ENCODE measurements at places on chromosomes 5 and 9. TPM values are rescaled to one million over a fixed set of nuclear protein-coding genes. Genes with fewer than 3 reads are reported as not detected.

Gene FAM13B
- 7.9 TPM for total RNA-seq

GRCh38 chr9:124098141-124098905, 86.8 kb downstream of the LHX2 start:
- DNase-seq: no peak

Gene MRPS2
- 63.9 TPM for total RNA-seq

GRCh38 chr5:175629261-175629660, 28.6 kb upstream of the HRH2 start:
- DNase-seq: no peak

- DNase-seq: no peak
These were observed 232.0 kb downstream of the RFK start for GRCh38 chr9:76162086-76162730.

Gene NR6A1
- total RNA-seq: 2.2 TPM

DNA sequence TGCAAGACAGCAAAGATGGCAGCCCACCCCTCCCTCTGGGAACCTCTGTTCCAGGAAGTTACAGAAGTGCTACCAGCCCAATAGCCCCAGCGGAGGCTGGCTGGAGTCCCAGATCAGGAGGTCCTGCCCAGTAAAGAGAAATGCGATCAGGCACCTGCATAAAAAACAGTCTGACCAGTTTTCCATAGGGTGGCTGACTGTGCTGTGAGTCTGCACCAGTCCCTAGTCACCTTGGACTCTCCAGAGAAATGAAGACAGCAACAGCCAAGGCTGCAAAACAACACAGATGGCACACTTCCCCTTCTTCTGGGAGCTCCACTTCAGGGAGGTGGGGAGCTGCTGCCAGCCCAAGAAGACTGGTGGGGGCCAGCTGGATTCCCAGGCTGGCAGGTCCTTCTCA, 265.5 kb upstream of the PCSK5 start:
- no peak for DNase-seq

Gene LAMC3
- 0.07 TPM for total RNA-seq

DNA sequence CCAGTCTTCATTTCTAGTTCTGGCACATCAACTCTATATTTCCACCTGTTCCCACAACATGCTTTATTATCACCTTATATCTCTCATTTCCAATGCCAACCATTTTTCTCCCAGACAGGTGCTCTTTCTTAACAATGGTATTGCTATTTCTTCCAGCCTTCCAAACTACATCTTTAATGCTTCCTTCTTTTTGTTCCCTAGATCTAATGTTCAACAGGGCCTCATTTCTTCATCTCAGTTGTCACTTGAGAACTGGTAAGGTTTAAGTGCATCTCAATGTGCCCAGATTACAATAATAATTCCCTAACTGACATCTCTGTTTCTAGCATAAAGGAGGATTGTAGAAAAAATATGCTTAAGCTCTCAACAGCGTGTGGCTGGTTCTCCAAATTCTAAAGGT, 272.6 kb downstream of the COX7C start:
- DNase-seq: no peak

GRCh38 chr5:53381-54174, 38.4 kb upstream of the PLEKHG4B start:
- no peak for DNase-seq

DNA sequence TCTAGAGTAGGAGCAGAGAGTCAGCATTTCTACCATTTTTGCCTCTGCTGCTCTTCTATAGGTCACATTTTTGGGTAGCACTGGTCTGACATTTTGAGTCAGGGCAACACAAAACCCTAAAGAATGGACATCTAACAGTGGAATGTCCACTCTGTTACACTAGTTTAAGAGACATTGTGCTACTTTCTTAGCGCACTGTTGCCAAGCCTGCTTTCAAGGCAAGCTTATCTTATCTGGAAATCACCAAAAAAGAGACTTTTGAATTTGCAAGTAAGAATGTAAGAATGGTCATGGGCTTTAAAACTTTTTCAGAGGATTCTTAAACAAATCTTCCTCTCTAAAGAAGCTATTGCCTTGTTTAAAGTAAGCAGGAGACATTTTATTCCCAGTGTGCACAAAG, 73.0 kb upstream of the STARD4 start:
- no peak for DNase-seq

GRCh38 chr5:14449052-14449661, 132.4 kb upstream of the OTULINL start:
- DNase-seq: peak; percentile 74

DNA sequence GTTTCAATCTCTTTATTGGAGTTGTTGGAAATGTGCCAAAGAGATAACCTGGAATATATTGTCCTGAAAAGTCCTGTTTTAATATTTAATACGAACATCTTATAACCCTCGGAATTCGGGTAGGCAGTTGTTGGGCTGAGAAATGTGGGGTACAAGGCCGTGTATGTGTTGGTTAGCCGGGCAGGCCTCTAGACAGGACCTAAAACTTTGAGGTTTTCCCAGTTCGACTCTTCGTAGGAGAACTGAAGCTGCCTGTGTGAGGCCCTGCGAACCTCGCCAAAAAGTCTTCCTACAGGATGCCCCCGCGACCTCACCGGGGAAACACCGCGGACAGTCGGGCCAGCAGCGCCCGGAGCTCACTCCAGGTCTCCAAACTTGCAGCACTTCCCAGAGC, 583 bp upstream of the TJP2 start:
- DNase-seq: no peak

DNA sequence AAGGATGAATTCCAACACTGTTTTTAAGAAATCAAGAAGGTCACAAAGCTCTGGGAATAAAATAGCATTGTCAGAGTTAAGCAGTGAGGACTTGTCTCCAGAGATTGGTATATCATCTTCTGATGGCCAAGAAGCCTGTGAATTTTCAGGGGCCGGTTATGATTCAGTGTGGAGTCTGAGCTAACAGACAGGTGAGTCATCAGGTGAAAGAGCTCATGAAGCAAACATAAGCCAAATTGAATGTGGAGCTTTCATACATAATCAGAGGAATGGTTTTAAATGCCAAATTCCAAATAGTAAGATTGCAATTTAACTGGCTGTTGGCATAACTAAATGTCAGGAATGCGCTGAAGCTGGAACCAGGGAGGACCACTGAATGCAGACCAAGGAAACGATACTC, 494.2 kb downstream of the MTRR start:
- DNase-seq: no peak

DNA sequence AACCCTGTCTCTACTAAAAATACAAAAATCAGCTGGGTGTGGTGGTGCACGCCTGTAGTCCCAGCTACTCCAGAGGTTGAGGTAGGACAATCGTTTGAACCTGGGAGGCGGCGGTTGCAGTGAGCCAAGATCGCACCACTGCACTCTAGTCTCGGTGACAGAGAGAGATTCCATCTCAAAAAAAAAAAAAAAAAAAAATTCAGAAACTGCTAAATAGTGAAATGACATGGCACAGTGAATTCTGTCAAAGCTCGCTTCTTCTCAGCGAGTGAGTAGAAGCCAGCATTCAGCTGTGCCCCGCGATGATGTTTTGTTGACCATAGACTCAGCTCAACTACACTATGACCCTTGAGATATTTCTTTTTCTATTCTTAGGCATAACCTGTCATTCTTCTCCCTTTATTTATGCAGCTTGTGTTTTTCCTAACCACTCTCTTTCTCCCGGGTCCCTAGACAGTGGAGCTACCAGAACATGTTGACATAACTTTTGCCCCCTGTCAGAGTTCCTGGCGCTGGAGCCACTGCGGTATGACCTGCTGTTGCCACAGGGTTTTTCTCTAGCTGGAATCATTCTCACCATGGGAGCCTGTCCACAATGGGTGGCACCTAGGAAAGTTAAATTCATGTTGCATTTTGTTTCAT, 13.5 kb upstream of the IQGAP2 start:
- DNase-seq: no peak

DNA sequence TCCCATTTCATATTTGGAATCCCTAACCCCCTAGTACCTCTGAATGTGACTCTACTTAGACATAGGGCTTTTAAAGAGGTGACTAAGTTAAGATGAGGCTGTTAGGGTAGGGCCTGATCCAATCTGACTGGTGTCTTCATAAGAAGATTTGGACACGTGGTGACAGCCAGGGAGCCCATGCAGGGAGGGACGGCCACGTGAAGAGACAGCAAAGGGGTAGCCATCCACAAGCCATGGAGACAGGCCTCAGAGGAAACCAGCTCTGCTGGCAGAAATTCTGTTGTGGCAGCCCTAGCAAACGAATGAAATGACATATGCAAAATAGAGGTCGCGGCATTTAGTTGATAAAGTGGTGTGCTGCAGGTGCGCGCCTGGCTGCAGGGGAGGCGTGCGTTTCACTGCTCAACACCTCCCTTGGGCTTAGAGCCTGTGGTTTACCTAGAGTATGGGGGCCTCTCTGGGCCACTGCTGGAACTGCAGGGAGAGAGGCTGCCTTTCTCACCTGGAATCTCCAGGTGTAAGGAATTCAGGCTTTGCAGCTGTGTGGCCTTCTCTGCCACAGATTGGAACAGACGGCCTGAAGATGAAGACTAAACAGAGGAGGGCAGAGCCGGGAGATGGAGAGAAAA, 7.1 kb upstream of the AFAP1L1 start:
- no peak for DNase-seq

GRCh38 chr9:21031808-21032183, 356 bp upstream of the HACD4 start:
- no peak for DNase-seq

DNA sequence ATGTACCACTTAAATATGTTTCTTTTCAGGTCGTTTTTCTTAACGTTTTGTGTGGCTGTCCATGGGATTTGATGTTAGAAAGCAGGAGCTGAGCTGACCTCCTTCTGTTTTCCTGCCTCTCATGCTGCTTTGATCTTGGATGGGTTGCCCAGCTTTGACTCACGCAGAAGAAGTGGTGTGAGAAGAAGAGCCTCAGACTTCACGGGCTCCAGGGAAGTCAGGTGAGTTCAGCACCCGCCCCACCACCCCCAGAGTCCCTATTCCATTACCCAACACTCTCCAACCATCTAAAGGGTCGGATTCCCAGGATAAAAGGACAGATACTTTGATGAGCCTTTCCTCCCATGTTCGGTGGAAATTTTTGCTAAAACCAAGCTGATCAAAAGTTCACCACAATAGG, 373.4 kb downstream of the IRX2 start:
- DNase-seq: no peak

GRCh38 chr9:114030364-114030763, 47.7 kb downstream of the AMBP start:
- no peak for DNase-seq

DNA sequence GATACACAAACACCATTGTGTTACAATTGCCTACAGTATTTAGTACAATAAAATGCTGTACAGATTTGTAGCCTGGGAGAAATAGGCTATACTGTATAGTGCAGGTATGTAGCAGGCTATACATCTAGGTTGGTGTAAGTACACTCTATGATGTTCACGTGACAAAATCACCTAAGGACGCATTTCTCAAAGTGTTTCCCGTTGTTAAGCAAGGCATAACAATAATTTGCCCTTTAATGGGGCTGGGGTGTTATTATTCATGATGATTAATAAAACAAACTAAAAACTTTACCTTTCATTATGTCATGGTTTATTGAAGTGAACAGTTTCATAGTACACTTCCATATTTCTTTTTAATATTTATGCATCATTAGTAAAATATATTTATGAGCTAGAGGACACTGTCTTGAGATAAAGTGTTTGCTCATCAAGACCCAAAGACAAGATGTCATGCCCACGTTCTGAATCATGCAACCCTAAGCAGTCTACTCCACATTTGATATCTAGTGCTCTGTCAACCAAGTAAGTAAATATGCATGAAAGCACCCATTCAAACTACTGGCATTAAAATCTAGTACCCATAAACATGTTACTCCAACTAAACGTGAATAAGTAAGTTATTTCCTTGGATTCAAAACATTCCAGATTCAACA, 220.5 kb downstream of the NR2F1-AS1 start:
- no peak for DNase-seq

- peak; percentile 30 for DNase-seq
These were observed 14.6 kb upstream of the CFAP95 start for GRCh38 chr9:69805962-69806515.

Gene SLIT3
- 6.1 TPM for total RNA-seq

DNA sequence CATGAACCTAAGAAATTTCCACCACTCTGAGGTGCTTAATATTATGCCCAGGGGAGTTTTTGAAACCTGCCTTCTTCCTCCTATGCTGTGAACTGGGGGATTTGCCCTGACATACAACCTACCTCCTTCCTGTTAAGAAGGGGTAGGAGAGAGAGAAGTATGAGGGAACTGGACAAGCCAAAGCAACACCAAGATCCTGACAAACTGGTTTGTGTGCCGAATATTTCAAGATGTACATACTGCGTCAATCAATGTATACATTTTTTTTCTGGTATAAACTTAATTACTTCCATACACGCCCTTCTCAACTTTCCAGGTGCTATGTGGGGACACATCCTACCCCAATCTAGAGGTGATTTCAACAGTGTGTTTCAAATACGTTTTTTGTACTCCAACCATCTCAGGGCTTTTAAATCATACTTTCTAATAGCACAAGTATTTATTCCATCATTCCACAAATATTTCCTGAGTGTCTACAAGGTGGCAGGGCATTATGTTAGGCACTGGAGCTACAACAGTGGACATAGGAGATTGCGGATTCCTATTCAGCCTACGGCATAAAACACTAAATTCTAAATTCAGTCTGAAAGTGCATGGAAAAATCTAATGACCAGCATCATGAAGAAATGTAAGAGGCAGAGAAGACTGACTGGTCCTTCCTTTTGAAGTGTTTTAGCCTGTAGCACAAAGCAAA, 70.1 kb upstream of the IFNK start:
- no peak for DNase-seq

DNA sequence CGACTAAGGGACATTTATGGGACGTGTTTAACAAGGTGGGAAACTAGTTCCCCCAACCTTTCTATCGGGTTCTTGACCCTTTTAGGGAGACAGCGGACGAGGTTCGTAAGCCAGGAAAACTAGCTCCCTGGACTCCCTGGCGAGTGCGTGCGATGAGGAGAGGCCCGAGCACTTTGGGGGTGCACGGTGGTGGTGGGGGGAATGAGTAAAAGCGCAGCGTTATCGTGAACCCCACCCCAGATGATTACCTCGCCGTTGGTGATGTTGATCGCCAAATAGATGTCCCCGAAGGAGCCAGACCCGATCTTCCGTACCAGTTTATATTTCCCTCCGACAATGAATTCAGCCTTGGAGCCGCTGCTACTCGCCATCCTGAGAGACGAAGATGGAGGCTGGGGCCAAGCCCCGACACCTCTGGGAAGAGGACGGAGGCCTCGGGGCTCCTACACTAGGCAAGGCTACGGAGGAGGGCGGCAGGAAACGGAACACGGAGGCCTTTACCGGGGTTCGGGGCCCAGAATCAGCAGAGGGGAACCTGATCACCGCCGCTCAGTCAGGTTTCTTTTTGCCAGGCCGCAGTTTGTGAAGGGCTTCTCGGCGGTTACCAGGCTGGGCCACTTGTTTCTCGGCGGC, 529 bp downstream of the CSNK1A1 start:
- DNase-seq: no peak

Gene SHISAL2B
- not detected for total RNA-seq

Gene PPIC
- total RNA-seq: 29.8 TPM

GRCh38 chr5:146229222-146229621, 25.8 kb downstream of the RBM27 start:
- no peak for DNase-seq

DNA sequence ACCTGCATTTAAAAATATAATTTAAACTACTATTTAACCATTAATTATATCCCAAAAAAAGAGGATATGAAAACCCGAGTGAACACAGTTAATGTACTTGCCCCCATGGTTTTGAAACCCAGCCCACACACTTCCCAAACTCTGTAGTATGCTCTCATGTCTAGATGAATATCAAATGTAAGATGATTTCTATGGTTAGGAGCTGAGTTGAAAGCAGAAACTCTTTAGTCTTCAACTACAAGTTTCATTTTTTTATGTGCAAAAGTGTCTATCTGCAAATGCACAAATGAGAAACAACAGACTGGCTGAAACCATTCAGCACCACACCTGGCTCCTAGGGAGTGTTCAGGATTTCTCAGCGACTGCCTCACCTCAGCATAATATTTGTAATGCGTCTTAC, 183.3 kb downstream of the SEMA5A start:
- DNase-seq: no peak

All from gastrocnemius medialis (tissue), 4 donors.